Fibroblast of villous mesenchyme (primary cell): ENCODE measurements at places on chromosomes 5 and 9. TPM values are rescaled to one million over a fixed set of nuclear protein-coding genes. Genes with fewer than 3 reads are reported as not detected.

The FABP6 gene
- not detected in 2 replicates for total RNA-seq

GRCh38 chr5:59645380-59645779 is 248.1 kb downstream of the PDE4D start:
- DNase-seq = no peak

DNA sequence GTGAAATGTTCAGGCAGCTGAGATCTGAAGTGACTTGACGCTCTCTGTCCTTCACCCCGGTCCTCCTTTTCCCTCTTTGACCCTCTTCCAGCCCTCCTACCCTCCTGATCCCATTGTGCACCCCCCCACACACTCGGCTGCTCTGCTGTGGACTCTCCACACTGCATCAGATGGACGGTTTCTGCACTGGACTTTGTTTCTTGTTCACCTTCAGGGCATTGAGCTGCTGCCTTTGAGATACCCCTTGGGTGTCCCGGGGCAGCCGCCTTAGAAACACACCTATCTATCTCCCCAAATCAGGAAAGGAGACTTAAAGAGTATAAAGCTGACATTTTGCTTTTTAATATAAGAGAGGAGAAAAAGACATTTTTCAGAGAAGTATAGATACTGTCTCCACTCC is 27.5 kb downstream of the AMBP start:
- DNase-seq = no peak

GRCh38 chr5:57566914-57567313 is 84.3 kb upstream of the ACTBL2 start:
- peak; percentile 82 for DNase-seq

DNA sequence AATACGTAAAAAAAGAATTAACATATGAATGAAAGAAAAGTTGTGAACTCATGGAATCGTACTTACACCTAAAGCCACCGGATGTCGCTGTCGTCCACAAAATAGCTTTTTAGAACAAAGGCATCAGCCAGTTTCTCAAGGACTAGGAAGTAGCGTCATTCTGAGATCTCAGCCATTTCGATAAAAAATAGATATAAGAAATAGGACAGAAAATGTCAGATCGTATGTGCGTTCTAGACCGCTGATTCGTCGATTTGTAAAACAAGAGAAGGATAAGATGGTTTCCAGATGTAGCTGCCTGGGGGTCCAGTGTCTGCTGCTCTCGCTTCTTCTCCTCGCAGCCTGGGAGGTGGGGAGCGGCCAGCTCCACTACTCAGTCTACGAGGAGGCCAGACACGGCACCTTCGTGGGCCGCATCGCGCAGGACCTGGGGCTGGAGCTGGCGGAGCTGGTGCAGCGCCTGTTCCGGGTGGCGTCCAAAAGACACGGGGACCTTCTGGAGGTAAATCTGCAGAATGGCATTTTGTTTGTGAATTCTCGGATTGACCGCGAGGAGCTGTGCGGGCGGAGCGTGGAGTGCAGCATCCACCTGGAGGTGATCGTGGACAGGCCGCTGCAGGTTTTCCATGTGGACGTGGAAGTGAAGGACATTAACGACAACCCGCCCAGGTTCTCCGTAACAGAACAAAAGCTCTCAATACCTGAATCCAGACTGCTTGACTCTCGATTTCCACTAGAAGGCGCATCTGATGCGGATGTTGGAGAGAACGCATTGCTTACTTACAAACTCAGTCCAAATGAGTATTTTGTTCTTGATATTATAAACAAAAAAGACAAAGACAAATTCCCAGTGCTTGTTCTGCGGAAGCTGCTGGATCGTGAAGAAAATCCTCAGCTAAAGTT is at the start of gene PCDHA10:
Gene PCDHA10, plus strand, starts transcription at position 126 of the 903 bp plus-strand sequence. Its CDS starts 152 bp downstream, at position 278.
- peak; percentile 5 for DNase-seq

The LECT2 gene
- total RNA-seq = not detected in 2 replicates

The ELL2 gene
- 136 and 302 TPM in 2 replicates for total RNA-seq

GRCh38 chr5:56640763-56641406 is 174.5 kb upstream of the MAP3K1 start:
- DNase-seq = no peak
